ENCODE measurements at places on chromosomes 2 and 18.

- no peak for DNase-seq
These were observed 43.7 kb downstream of the EPAS1 start for GRCh38 chr2:46340740-46341420.

- DNase-seq = no peak
These were observed 36.2 kb downstream of the CCDC178 start for GRCh38 chr18:33404244-33404873.

GRCh38 chr2:235319095-235319494, 174.7 kb upstream of the AGAP1 start:
- DNase-seq = no peak

GRCh38 chr2:74053959-74054715, 69.4 kb downstream of the TET3 start:
- no peak for DNase-seq

DNA sequence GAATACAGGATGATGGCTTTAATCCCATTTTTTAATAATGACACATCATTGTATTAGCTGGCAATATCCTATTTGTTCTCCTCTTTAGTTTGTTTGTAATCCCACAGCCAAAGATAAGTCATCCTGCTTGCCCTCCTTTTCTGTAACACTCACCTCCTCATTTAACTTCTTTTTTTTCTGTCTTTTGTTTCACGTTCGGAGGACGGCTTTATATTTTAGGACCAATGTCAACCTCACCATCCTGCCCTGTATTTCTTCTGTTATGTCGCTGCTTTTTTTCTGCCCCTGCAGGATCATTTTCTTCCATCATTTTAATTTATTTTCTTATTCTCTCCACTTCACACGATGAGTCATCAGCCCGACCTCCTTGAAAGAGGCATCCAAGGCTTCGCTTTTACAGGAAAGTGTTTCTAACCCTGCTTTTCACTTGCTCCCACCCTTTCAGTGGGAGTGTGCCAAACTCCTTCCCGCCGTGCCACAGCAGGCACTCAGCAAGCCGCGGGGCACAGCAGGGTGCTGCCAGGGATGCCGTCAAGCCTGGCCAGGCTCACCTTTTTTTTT, 11.4 kb downstream of the RAB31 start:
- no peak for DNase-seq

- no peak for DNase-seq
These were observed 72.7 kb upstream of the LYPD6B start for GRCh38 chr2:148965623-148966437.

DNA sequence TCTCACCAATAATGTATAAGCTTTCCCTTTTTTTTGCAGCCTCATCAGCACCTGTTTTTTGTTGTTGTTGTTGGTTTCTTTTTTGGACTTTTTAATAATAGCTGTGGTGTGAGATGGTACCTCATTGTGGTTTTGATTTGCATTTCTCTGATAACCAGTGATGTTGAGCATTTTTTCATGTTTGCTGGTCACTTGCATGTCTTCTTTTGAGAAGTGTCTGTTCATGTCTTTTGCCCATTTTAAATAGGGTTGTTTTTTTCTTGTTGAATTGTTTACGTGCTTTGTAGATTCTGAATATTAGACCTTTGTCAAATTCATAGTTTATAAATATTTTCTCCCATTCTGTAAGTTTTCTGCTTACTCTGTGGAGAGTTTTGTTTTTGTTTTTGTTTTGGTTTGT, 88.4 kb upstream of the EPAS1 start:
- DNase-seq = no peak

- DNase-seq = no peak
These were observed 42.4 kb downstream of the TMEM237 start for GRCh38 chr2:201600906-201601305.

DNA sequence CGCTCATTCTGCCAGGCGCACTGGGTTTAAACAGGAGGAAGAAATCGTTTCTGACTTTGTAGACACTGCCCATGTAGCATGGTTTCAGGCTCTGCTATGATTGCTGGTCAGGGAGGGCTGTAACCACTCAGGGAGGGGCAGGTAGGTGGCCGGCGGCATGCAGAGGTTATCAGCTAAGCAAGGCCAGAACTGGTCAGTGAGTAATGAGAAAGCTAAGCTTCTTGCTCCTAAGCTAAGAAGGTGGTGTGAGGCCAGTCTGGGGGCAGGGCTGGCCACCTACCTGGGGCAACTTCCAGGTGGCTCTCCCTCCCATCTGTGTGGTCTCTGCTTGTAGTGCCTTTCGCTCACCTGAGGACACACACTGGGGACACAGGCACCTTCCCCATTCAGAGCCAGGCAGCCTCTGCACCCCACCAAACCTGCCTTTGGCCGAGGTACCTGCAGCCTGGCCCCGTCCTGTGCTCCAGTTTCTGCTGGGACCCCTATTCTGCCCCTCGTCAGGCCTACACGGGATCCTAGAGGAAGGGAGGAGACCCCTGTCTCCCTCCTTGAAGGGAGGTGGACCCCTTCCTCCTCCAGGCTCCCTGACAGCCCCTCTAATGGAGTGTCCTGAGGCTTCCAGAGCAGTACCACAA, 195.9 kb downstream of the SEPTIN10 start:
- no peak for DNase-seq

DNA sequence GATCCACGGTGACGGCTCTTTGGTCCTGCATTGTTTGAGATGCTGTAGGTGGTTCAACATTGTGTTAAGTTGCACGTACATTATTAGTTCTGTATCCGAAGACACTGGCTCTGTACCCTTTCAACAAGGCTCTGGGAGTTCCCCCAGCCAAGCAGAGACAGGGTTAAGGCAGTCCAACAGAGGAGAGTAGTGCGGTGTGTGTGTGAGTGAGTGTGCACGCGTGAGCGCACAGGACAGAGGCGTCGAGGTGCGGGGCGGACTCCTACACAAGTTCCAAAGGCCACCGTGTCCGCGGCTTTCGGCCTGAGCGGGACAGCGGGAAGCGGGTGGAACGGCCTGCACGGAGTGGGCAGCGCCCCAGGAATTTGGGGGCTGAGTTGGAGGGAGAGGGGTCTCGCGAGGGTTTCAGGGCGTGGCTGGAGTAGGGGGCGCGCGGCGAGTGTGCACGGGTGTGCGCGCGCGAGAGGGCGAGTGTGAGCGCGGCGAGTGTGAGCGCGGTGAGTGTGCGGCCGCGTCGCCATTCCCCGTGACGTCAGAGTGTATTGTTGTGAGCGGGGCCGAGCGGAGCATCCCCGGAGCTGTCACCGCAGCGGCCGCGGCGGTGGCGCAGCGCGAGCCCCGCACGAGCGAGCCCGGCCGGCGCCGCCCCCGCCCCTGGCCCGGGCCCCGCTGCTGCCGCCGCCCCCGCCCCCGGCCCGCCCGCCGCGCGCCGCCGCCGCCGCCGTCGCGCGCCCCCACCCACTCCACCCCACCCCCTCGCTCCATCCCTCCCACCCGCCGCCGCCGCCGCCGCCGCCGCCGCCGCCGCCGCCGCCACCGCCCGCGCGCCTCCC, at the start of gene ASXL3:
TSS of gene ASXL3 (plus strand) at position 535 of the 833 bp plus-strand sequence. CDS start 413 bp downstream, outside the sequence.
- no peak for DNase-seq

- DNase-seq = no peak
These were observed 17.2 kb upstream of the ATG16L1 start for GRCh38 chr2:233234264-233234663.

- DNase-seq = no peak
These were observed 42.3 kb downstream of the KCTD1 start for GRCh38 chr18:26506012-26506411.

Measured in stimulated activated CD4-positive, alpha-beta T cell treated with anti-CD3 and anti-CD28 coated beads, Interleukin-4, amount 100 ng/mL, for 48 hours (primary cell).